ENCODE measurements at places on chromosomes 7 and 10.

DNA sequence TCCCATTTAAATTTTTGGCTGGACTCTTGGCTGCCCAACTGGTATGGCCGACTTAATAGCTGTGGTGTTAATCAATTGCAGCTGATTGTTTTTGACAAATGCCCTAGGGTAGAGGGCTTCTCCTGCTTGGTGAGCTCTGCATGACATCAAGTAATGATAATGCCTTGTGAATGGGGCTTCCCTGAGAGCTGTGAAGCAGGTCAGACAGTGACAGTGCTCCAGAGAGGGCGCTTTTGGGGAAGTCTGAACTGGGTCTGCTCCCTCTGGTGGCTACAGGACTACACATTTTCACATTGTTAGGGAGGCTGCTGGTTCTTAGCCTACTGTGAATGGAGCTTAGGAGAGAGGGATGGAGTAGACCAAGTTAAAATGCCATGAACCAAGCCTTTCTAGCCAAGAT, 98.8 kb downstream of the SDK1 start:
- DNase-seq, result no peak

DNA sequence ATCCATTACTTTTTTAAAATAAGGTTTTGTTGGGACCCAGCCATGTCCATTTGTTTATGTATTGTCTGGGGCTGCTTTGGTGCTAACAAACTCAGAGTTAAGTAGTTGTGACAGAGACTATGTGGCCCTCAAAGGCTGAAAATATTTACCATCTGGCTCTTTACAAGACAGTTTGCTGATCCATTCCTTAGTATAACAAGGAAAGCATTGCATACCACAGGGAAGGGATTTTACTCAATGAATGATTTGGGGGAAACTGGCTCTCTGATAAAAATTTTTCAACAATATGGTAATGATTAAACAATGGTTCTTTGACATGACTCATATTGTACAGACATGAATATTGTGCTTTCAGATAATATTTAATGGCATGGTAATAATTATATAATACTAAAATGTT, 738.1 kb downstream of the KCNMA1 start:
- no peak for DNase-seq

DNA sequence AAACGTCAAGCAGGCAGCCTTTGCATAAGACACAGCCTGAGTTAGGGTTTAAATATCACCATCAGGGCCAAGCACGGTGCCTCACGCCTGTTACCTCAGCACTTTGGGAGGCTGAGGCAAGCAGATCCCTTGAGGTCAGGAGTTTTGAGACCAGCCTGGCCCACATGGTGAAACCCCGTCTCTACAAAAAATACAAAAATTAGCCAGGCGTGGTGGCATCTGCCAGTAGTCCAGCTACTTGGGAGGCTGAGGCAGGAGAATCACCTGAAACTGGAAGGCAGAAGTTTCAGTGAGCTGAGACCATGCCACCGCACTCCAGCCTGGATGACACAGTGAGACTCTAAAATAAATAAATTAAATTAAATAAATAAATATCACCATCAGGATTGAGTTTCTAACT, 33.0 kb downstream of the SRPK2 start:
- no peak for DNase-seq

GRCh38 chr7:106482091-106482490, 178.9 kb downstream of the CCDC71L start:
- DNase-seq, result no peak

- DNase-seq, result no peak
Measured at GRCh38 chr7:157832006-157832405, 495.2 kb downstream of the DNAJB6 start.

DNA sequence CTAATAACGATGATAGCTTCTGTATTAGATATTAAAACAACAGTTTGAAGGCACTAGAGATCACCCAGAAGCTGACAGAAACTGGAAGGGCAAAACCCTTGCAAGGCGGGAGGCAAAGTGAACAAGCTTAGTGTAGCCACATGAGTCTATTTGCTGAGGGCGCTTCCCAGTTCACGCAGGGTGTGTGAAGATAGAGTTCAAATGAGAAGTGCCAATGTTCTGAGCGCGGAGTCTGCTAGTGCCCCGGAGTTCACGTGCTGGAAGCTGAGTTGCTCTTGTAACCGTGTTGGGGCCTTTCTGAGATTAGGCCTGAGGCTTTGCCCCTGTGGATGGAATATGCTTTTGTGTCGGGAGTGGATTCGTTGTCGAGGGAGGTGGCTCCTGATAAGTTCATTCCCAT, 16.6 kb upstream of the GTPBP4 start:
- no peak for DNase-seq

GRCh38 chr10:36448760-36449691, 676.4 kb upstream of the ANKRD30A start:
- no peak for DNase-seq

DNA sequence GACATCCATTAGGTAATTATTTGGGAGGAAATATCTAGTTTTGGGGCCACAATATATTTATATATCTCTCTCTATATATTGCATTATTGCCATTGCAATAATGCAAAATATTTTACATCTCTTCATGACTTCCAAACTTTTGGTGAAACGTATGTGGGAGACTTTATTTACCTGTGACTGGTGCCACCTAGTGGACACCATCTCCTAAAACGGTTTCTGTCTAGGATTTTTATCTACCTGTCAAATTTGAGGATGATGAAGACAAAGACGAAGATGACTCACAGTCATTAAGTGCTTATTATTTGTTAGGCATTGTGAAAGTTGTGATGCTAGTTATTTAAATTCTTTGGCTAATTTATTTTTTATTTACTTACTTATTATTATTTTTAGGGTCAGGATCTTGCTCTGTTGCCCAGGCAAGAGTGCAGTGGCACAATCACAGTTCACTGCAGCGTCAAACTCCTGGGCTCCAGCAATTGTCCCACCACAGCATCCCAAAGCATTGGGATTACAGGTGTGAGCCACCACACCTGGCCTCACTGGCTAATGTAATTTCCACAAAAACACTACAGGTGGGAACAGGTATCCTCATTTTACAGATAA, 18.7 kb upstream of the CBLL1 start:
- DNase-seq, result peak; percentile 30

DNA sequence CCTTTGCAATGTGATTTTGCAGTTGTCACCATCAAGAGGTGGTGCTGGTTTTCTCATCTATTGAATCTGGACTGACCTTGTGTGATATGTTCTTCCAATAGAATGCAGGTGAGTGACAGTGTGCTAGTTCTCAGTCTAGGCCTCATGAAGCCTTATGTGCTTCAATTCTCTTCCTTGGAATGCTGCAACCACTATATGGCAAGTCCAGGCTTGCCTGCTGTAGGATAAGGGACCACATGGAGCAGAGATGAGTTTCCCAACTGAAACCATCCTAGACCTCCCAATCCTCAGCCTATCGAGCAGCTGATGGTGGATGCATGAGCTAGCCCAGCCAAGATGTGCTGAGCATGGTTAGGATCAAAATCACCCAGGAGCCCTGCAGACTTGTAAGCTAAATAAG, 32.6 kb upstream of the ARHGAP21 start:
- DNase-seq, result peak; percentile 46

- DNase-seq, result peak; percentile 80
Measured at GRCh38 chr10:90871766-90872647, at the start of gene RPP30. RPP30 (plus strand) TSS chr10:90871974; CDS start chr10:90871987, 13 bp downstream.

DNA sequence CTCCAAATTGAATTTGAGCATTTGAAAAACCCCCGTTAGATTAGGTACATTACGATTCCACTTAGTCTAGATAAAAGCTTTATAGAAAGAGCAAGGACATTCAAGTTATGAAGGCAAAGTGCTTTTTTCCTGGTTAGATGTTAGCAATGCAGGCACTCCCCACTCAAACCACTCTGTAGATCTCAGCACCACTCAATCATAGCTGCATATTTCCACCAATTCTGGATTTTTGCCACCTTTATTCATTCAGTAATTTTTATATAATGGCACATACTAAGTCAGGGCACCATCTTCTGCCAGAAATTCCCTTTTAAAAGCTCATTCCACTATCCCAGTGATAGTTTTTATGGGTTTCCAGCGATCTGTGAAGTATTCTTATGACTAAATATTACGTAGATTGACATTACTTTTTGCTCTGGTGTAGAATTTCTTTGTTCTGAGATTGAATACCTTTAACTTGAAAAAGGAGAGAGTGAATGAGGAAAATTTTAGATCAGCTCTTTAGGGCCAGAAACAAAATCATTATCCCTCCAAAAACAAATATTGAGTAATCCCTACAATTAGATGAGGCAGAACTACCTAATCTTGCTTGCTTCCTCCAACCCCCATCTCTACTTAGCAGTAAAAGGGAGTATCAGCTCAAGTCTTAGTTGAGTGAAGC, 51.6 kb downstream of the RNLS start:
- no peak for DNase-seq

GRCh38 chr10:5563991-5564536, 39.3 kb downstream of the CALML3 start:
- DNase-seq, result no peak

GRCh38 chr7:33806298-33807154, 98.8 kb upstream of the BMPER start:
- DNase-seq, result no peak

DNA sequence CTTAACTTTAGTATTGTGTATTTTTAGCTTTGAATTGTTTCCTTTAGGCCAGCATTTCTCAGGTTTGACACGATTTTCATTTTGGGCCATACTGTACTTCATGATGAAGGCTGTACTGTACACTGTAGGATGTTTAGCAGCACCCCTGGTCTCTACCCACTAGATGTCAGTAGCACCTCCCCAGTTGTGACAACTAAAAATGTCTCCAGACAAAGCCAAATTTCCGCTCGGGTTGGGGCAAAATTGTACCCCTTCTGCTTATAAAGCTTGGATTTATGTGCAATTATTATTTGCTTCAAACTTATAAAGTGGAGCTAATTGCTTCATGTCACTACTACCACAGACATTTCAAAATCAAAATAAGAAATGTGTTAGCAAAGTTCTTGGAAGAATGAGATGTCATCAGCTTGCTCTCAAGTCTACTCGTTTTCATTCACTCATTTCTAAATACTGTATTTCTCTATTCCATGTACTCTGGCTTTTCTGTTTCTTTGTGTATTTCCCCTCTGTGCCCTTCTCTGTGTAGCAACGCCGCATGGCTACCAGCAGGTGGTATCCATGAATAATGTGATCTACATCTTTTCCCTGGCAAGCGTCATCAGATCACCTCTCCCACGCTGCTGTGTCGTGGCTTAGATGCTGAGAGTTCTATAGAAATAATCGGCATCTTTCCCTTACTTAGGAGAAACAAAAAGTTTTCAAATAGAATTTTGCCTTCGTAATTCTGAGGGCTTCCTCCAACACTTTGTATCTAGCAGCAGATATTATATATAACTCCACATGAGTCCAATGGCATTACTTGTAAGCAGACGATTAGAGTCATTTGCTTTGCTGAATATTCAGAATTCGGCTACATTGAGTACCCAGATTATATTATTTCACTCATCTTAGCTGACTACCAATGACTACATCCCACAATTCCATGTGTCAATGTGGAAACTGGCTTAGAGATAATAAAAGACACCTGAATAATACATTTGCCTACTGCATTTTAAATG, 47.8 kb upstream of the CALCR start:
- peak; percentile 1 for DNase-seq

GRCh38 chr7:30196408-30196807, 61.6 kb downstream of the MTURN start:
- DNase-seq, result no peak
